ENCODE measurements at places on chromosomes 2 and 18.

- no peak for DNase-seq
Measured at GRCh38 chr2:170411660-170412059, 233.7 kb downstream of the MYO3B start.

DNA sequence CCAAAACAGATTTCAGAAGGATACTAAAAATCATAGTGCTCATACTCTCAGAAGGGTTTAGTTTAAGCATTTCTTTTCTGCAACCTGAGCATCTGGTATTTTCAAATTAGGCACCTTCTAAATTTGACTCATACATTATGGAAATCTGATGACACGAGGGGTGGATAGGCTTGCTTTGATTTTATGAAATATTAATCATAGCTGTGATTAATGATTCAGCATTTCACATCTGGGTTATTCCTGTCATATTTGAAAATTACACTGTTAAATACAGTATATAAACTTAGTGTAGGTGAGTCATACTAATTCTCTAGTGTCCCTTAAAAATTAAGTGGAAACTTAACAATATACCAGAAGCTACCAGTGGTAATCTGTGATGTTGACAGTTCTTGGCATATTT lies 47.7 kb downstream of the MRPS9 start:
- no peak for DNase-seq

DNA sequence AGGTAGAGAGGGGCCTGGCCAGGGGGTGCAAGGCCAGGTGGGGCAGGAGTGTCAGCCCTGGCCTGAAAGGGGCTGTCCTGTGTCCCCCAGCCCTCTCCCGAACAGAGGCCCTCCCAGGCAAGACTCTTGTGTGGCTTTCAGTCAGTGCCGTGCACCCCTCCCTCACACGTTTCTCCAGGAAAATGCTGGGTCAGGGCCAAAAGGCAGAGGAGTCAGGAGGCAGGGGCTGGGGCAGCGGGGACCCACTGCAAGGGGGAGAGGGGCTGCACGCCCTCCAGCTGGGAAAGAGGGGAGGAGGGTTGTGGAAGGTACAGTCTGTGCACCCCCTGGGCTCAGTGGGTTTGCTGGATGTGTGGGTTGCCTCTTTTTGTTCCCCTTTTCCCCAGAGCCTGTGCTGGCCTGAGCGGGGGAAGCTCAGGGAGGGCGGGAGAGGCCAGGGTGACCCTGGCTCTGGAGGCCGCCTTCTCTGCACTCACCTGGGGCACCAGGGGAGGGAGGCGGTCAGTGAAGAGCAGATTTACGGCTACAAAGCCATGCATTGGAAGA lies 4.1 kb downstream of the KCNF1 start:
- no peak for DNase-seq

- DNase-seq = no peak
Measured at GRCh38 chr2:169765523-169765922, 31.9 kb downstream of the KLHL23 start.

GRCh38 chr18:9454061-9454703 lies 21.1 kb upstream of the RALBP1 start:
- no peak for DNase-seq

DNA sequence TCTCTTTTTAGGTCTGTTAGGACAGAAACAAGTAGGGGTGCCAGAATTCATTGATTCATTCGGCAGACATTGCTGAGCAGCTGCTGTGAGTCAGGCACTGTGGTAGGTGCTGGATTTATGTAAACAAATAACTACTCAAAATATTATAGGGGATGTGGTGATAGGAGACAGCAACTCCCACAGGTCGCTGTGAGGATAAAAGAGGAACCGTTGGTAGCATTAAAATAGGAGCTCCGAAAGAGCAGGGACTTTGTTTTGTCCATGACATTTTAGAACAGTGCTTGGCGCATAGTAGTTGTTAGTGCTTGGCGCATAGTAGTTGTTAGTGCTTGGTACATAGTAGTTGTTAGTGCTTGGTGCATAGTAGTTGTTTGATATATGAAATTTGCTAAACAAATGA lies 29.2 kb downstream of the ATP6V1C2 start:
- no peak for DNase-seq

- DNase-seq = no peak
Measured at GRCh38 chr2:128727404-128727803, 408.7 kb upstream of the HS6ST1 start.

DNA sequence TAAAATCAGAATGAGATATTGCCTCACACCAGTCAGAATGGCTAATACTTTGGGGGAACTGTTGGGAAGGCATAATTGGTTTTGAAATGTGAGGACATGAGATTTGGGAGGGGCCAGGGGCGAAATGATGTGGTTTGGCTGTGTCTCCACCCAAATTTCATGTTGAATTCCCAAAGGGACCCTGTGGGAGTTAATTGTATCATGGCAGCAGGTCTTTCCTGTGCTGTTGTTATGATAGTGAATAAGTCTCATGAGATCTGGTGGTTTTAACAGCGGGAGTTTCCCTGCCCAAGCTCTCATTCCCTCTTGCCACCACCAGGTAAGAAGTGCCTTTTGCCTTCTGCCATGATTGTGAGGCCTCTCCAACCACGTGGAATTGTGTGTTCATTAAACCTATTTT lies 59.6 kb downstream of the CSRNP3 start:
- no peak for DNase-seq

DNA sequence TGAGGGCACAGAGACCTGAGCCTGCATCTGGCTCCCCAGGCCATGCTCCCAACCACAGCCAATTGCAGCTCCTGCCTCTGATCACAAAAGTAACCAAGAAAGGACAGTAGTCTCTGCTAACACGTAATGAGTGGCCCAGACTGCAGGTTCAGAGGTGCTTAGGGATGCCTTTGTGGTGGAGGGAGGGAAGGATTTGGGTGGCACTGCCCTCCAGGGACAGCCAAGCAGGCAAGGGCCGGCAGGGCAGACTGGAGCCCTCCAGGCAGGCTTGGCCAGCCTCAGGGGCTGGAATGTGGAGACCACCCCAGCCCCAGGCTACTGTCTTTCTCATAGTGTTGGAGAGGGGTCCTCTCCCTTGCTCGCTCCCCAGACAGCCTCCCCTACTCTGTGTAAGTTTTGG lies 114.5 kb upstream of the SMAD2 start:
- peak; percentile 8 for DNase-seq

- no peak for DNase-seq
Measured at GRCh38 chr2:46549166-46549844, 69.9 kb downstream of the TMEM247 start.

GRCh38 chr18:44536619-44537018 lies 144.1 kb upstream of the SETBP1 start:
- no peak for DNase-seq

DNA sequence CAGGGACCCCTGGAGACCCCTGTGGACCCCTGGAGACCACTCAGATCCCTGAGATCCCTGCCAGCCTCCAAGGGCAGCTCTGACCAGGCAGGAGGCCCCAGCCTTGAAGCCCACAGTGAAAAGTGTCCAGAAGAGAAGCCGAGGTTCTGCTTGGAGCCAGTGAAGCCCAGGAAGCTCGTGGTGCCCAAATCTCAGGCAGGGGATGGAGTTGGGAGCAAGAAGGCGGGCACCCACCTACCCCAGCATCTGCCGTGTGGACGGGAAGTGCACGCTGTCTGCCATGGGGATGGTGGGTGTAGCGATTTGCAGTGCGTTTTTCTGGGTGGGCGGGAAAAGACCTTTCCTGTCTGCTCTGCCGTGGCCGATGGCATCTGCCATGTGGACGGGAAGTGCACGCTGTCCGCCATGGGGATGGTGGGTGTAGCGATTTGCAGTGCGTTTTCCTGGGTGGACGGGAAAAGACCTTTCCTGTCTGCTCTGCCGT lies 120.6 kb upstream of the CTDP1 start:
- DNase-seq = peak; percentile 14

GRCh38 chr2:120675460-120676130 lies 60.1 kb upstream of the GLI2 start:
- DNase-seq = no peak

- DNase-seq = peak; percentile 20
Measured at GRCh38 chr2:71702971-71703898, 249.9 kb downstream of the DYSF start.

GRCh38 chr2:24586955-24587354 lies 95.9 kb downstream of the NCOA1 start:
- DNase-seq = no peak

DNA sequence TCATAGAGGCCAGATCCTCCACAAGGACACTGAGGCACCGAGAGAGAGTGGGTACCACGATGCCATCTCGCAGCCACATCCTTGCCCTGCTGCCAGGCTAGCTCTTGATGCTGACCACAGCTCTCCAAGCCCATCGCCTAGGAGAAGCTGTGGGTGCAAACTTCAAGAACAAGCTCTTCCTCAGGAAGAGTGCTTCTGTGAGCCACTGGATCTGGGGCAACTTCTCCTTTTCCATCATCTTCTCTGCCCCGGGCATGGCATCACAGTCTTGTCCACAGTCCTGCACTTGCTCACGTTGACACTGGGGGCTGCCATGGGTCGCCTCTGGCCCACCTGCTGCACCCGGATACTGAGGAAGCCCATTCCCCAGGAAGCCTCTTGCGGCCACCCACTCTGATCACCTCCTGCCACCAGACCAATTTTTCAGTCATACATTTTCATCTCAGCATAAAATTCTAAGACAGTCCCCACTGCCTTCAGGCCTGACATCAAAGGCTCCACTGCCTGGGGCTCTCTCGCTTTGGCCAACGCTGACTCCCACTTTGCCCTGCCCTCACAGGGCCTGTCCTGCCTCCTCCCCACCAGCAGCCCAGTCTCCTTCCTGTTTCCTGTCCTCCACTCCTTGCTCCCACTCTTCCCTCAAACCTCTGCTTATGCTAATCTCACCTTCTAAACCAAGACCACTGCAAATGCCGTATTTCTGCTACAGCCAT lies 243.9 kb downstream of the AFF3 start:
- no peak for DNase-seq

- peak; percentile 76 for DNase-seq
Measured at GRCh38 chr2:219967247-219968245, 340.1 kb downstream of the SLC4A3 start.

GRCh38 chr2:145617906-145618305 lies 1098.0 kb upstream of the ZEB2 start:
- DNase-seq = no peak

GRCh38 chr2:186841940-186842339 lies 7.0 kb downstream of the ZSWIM2 start:
- no peak for DNase-seq

DNA sequence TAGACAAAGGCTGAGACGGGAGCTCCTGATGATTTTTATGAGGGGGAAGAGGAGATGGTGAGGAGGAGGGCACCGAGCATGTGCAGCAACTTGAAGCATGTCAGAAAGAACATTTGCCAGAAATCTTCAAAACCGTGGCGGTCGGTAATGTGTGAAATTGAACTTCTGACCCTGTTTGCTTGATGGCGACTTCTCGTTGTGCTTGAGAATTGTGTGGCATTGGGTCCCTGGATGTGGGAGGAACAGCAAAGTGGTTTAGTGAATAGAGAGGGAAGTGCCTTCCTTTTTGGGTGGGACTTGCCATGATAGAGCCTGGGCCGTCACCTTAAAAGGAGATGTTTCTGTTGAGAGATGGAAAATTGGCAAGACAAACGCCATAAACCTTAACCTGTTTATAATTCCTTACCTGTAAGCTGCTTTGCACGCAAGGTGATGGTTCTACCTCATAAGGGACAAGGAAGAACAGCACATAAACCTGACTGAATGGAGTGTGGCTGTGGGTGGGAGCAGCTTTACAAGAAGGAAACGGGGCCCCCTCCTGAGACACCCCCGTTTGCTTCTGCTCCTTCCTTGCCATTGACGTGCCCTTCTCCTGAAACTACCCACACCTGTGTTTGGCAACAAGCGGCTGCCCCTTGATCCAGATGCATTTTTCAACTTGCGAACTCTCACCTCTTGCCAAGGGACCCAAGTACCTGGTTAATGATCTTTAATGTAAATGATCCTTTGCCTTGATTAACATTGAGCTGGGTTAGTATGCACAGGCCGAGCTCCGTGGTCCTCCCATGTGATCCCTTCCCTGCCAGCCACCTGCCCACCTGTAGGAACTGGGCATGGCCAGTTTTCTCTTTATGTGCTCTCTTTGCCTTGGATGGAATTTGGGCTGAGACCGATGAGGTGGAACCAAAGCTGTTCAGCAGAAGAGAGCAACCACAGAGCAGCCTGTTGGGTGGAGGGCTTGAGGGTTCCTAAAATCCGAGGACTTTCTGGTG lies 153.2 kb downstream of the NEDD4L start:
- no peak for DNase-seq

DNA sequence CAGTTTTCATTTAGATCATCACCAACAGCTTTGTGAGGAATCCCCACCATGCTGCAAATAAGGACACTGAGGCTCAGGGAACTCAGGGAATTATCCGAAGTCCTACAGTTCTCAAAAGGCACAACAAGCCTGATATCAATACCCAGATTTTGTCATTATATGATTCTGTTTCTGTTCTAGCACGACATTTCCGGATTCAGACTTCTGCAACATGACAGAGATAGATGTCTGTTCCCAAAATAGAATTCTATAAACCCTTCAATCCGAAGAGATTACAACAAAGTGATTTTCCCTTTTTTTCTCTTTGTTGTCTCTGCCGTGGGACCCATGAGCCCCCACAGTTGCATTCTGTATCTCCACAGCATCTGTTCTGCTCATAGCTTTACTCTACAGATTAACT lies 72.0 kb downstream of the DOCK10 start:
- no peak for DNase-seq

GRCh38 chr2:42342061-42342794 lies 18.8 kb downstream of the COX7A2L start:
- DNase-seq = no peak

DNA sequence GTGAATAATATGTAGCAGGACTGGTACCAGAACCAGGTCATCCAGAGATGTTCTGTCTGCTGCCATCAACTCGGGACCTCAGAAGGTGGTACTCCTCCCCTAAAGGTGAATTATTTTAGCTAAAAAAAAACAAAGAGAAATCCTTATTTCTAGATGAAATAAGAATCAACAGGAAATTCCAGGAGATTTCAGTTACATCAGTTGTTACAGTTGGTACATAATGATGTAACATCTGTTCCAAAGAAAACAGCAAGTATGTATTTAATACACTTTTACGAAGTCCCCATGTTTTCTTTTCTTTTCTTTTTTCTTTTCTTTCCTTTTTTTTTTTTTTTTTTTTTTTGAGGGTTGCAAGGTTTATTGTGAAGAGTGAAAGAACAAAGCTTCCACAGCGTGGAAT lies 33.6 kb upstream of the CD28 start:
- DNase-seq = no peak

DNA sequence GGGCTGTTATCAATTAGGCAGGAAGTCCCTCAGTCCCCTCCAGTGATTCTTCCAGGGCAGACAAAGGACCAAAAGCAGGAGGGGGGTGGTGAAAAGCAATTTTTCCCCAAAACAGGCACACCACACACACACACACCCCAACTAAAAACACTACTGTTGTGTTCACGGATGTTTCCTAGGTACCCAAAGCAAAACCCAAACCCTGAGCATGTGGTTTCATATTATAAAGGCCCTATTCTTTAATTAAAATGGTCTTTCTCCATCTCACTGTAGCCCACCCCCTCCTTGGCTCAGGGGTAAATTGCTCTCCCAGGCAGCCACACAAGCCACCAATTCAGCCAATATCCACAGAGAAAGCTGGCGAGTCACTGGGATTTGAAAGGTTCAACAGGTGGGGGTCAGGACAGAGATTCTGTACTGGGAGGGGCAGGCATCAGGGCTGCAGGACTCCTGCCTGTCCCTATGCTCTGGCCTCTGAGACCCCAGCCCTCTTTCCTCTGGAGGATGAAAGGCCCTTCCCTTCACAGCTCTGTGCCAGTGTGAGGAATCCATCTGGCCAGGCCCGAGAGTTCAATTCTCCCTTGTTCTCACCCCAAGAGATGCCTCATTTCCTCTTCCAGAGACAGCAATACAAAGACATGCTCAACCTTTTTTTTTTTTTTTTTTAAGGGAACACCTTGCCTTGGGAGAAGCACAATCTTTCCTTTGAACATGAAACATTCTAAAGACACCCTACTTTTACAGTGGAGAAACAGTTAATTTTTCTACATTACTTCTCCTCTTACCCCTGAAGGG lies 43.6 kb downstream of the SPRED2 start:
- DNase-seq = no peak

Data from left hindlimb (tissue), 1 donor.